NCI-H2171 (cell line): ENCODE measurements at places on chromosomes 16 and 17.

- DNase-seq: no peak
Observed at GRCh38 chr17:17853811-17854447, 17.1 kb upstream of the SREBF1 start.

DNA sequence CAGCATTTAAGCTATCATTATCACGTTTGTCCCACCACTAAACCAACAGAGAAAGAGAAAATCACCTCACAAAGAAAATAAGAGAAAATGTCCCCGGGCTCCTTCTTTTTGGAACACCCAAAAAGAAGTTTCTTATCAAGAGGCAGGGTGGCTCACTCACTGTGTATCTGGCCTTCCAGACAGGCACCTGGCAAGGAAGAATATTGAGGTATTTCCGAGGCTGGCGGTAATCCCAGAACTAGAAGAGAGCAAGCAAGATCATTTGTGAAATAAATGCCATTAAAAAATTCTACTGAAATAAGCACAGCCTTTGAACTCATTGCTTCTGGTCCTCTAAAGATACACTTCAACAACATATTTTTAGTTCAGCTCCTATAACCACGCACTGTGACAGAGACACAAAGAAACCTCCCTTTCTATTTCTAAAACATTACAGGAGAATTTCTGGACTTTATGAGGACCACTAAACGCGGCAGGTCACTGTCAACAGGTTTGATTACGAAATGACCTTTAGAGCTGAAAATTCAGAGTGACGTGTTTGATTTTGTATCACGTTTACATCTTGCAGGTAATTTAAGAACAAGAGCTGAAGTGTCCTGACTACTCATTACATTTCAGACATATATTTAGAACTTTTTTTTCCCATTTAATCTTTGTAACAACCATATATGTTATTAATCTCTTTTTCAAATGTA, 61.0 kb downstream of the WDR59 start:
- no peak for DNase-seq

DNA sequence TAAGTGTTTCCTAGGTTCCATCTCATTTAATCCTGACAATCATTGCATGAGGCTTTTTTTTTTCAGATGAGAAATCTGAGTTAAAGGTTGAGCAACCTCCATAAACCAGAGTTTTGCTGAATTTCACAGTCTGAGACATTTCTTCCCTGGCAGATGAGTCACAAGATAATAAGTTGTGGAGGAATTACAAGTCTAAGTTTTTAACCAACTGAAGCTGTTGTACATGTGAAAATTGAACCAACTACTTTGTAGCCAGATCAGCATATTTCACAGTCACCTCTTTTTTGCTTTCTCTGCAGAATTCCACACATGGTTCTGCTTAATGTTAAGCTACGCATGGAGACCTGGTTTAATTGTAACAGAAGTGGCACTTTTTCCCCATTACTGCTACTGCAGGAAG, 765.6 kb downstream of the CDH11 start:
- DNase-seq: no peak

DNA sequence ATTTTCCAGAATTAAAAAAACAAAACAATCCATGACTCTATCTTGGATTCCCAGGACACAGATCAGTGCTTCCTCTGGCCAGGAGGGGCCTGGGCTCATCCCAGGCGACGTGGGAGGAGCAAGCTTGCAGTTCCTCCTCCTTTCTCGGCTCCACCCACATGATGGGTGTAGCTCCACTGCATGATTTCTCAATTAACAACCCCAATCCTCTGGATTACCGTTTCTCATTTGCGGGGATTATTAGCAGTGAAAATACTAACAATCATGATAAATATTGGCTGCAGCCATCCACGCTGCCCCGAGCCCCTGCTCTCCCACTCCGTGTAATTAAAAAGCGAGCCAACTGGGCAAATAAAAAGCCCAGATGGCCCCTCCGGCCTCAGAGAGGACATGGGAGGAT, 46.4 kb upstream of the SDK2 start:
- DNase-seq: no peak

GRCh38 chr17:57521606-57522005, 223.5 kb downstream of the CCDC182 start:
- DNase-seq: no peak

DNA sequence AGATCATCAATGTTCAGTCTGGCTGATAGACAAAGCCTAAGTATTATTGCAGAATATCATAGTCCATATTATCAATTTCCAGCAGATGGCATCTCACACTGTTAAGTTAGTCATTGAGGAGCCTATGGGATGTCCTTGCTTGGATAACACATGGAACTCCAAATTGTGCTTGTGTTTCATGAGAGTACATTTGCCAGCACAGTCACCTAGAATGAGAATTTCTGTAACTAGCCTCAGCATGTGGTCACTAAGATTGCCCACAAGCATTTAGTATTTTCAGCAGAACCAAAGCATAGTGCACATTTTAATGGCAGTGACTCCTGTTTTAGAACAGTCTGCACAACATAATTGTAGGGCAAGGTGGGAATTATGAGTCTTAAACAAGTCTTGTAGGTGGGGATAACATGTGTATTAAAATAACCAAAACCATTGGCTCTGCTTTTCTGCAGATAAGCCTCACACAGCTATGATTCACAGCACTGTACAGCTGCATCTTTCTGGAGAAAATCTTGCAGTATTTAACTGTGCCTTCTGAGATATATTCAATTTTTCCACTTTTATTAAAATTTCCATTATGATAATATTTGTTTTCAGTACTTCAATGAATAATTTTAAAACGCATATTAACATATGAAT, 882.8 kb upstream of the SOX9 start:
- DNase-seq: peak; percentile 50

- DNase-seq: no peak
Observed at GRCh38 chr17:77833769-77834168, 124.7 kb upstream of the TNRC6C start.

GRCh38 chr17:5468075-5468473, 708 bp downstream of the DHX33 start:
- DNase-seq: no peak

GRCh38 chr17:41910701-41911391, 7.9 kb downstream of the ACLY start:
- DNase-seq: no peak

GRCh38 chr16:5815570-5816237, 718.1 kb upstream of the EEF2KMT start:
- no peak for DNase-seq

DNA sequence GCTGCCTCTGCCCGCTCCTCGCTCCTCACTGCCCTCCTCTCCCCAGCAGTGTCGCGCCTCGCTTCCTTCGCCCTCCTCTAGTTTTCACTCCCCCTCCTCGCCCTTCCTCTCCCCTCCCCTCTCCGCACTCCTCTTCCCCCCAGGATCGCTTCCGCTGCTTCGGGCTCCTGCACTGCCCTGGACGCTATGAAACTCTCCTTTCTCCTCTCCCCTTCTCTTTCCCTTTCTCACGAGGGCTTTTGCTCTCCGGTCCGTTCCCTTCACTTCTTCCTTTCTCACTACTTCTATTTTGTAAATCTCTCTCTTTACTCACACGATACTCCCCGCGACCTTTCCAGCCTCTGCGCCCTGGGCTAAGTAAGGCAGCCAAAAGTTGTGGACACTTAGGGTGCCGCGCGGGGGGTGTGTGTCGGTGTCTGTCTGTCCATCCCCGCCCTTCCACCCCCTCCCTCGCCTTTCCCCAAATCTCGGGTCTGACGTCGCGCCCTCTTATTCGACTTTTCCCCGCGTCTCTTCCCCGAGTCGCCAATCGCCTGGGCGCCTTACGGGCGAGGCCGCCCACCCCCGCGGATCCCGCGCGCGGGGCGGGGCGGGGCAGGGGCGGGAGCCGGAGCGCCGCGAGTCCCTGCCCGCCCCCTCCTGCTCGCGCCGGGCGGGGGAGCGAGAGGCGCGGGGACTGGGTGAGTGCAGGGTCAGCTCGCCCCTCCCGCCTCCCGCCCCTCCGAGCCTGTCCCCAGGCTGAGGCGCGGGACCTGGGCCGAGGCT, at the start of gene IRX3:
IRX3 (minus strand) TSS at position 422 of the 765 bp plus-strand sequence. CDS start 737 bp downstream, outside the sequence.
- peak; percentile 87 for DNase-seq

GRCh38 chr17:7043497-7044198, at the start of gene SLC16A11:
SLC16A11 (minus strand) TSS chr17:7044092; CDS start chr17:7043513, 579 bp downstream.
- DNase-seq: peak; percentile 96
